ENCODE measurements at places on chromosomes 7 and 10.

DNA sequence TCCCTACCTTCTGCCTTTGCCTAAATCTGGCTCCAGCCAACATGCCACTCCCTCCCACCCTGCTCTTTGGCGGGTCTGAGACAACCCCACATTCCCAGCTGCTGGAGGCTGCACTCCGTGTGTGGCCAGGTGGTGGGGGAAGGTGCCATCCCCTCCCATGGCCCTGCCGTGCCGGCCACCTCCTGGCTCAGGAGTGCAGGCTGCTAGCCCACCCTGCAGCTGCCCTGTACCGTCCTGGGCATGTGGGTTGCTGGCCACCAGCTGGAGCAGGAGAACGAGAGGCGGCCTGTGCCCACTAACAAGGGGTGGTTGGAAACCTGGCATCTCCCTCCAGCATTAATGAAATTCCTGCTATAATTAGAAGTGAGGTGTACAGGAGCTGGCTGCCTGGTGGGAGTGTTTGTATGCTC is 97.6 kb downstream of the ZMIZ1 start:
- no peaks in the 10 kb centered on the region for H3K4me1 ChIP-seq
- no peak for DNase-seq
- no peak overlapping the region for H3K4me3 ChIP-seq
- no peak overlapping the region for H3K27ac ChIP-seq
- H3K36me3 ChIP-seq: no peaks in the 10 kb centered on the region
- H3K27me3 ChIP-seq: no peaks in the 10 kb centered on the region

DNA sequence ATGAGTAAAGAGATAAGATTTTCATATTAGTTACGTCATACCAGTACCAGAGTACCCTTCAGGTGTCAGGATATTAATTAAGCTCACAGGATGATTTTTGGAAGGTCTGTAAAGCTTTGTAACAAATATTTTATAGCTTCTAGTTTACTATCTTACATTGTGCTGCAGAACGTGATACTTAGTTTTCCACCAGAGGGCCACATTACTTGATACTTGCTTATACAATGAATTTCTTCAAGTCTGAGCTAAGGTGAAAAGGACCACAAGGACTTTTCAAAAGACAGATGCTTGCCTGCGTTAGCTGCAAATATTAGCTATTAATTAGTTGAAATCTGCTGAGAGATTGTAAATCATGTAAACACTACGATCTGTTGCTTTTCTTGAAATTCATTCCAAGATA is 12.2 kb downstream of the FOXP2 start:
- DNase-seq: no peak
- no peaks in the 10 kb centered on the region for H3K36me3 ChIP-seq
- no peak overlapping the region for H3K27ac ChIP-seq
- no peaks in the 10 kb centered on the region for H3K4me1 ChIP-seq
- no peaks in the 10 kb centered on the region for H3K27me3 ChIP-seq

- peaks cover 22% of the 10 kb centered on the region for H3K4me1 ChIP-seq
- no peak overlapping the region for H3K4me3 ChIP-seq
- H3K36me3 ChIP-seq: no peaks in the 10 kb centered on the region
- no peak for DNase-seq
Observed at GRCh38 chr7:43490016-43490415, 92.9 kb upstream of the STK17A start.

GRCh38 chr10:92024700-92025099 is 101.1 kb downstream of the BTAF1 start:
- no peak overlapping the region for H3K4me3 ChIP-seq
- peaks cover 72% of the 10 kb centered on the region for H3K36me3 ChIP-seq
- no peaks in the 10 kb centered on the region for H3K4me1 ChIP-seq
- DNase-seq: no peak
- H3K27ac ChIP-seq: no peak overlapping the region
- no peaks in the 10 kb centered on the region for H3K27me3 ChIP-seq

GRCh38 chr7:38162036-38162435 is 16.0 kb upstream of the STARD3NL start:
- H3K36me3 ChIP-seq: no peaks in the 10 kb centered on the region
- no peak overlapping the region for H3K27ac ChIP-seq
- H3K27me3 ChIP-seq: no peaks in the 10 kb centered on the region
- no peaks in the 10 kb centered on the region for H3K4me1 ChIP-seq

DNA sequence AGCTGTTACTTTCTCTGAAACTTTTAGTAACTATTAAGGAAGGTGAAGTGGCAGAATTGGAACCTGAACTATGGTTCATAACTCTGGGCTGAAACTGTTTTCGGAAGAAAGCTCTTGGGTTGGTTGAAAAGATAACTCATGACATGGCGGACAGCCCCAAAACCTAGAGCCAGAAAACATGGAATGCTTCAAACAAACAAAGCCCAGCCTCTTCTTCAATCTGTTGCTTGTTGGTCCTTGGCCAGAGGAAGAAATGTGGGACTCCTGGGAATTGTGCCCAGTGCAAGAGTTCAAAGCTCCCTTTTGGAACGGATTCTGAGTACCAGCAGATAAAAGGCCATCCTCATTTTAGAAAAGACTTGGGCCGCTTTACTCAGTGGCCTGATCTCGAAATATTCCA is 52.9 kb upstream of the CACNB2 start:
- no peaks in the 10 kb centered on the region for H3K27me3 ChIP-seq
- H3K4me1 ChIP-seq: no peaks in the 10 kb centered on the region
- H3K4me3 ChIP-seq: no peak overlapping the region
- no peak overlapping the region for H3K27ac ChIP-seq
- DNase-seq: no peak
- H3K36me3 ChIP-seq: no peaks in the 10 kb centered on the region

GRCh38 chr7:87935384-87935706 is 1.3 kb downstream of the ADAM22 start:
- H3K27ac ChIP-seq: no peak overlapping the region
- H3K4me3 ChIP-seq: peak overlapping the region; percentile 61
- H3K27me3 ChIP-seq: no peaks in the 10 kb centered on the region
- H3K36me3 ChIP-seq: no peaks in the 10 kb centered on the region

DNA sequence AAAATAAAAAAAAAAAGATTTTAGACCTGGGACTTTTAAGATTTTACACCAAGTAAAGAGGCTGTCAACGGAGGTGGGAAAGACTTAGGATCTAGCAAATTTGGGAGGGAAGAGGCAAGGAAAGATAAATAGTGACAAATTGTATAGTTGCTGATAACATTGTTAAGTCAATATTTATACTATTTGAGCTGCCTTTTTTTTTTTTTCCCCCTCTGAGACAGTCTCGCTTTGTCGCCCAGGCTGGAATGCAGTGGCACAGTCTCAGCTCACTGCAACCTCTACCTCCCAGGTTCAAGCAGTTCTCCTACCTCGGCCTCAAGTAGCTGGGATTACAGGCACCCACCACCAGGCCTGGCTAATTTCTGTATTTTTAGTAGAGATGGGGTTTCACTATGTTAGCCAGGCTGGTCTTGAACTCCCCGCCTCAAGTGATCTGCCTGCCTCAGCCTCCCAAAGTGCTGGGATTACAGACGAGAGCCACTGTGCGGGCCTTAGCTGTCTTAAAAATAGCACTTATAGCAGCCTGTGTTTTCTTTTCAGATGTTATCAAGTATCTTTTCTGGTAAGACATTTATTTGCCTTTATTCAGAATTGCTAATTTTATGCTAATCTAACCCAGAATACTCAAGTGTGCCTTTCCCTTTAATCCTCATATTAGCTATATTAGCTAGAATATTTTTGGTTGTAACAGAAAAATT is 94.5 kb downstream of the MMRN2 start:
- H3K4me3 ChIP-seq: no peak overlapping the region
- H3K36me3 ChIP-seq: no peaks in the 10 kb centered on the region
- H3K27me3 ChIP-seq: no peaks in the 10 kb centered on the region
- H3K4me1 ChIP-seq: peaks cover 51% of the 10 kb centered on the region
- H3K27ac ChIP-seq: peak overlapping the region; percentile 54
- DNase-seq: no peak

GRCh38 chr7:31014826-31015225 is 37.3 kb upstream of the ADCYAP1R1 start:
- H3K4me3 ChIP-seq: no peak overlapping the region
- no peaks in the 10 kb centered on the region for H3K36me3 ChIP-seq
- no peaks in the 10 kb centered on the region for H3K27me3 ChIP-seq
- no peak overlapping the region for H3K27ac ChIP-seq
- no peaks in the 10 kb centered on the region for H3K4me1 ChIP-seq

DNA sequence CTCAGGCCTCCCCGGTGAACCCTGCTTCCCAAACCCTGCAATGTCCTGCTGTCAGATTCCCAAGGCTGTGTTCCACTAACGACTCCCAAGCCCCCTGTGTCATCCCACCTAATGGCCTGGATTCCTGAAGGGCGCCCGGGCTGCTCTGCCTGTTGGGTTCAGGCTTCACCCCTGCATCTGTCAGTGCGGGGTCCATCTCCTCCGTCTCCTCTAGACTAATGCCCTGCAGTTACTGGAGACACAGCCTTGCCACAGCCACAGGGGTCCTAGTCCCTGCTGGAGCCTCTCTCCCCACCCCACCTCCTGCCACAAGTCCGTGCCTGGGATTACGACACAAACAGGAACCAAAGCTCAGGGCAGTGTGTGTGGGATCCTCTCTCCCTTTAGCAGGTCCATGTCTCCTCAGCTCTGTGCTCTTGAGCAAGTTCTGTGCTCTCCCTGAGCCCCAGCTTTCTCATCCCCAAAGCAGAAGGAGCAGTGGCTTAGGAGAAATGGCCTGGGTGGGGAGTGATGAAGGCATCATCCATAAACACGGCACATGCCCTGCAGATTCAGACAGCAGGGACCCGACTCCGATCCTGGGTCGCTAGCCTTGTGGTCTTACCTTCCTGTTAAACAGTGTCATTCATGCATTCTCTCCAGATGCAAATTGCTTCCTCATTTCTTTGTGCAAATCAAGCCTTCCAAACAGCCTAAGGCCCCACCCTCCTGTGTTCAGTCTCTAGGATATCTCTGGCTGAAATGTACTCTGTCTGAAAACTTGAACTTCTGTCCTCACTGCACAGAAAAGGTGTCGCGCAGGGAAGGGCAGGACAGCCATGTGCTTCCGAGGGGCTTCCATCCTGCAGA is 8.2 kb upstream of the RBP3 start:
- no peak overlapping the region for H3K4me3 ChIP-seq
- no peaks in the 10 kb centered on the region for H3K36me3 ChIP-seq
- H3K27me3 ChIP-seq: no peaks in the 10 kb centered on the region
- DNase-seq: peak; percentile 57
- H3K27ac ChIP-seq: no peak overlapping the region

DNA sequence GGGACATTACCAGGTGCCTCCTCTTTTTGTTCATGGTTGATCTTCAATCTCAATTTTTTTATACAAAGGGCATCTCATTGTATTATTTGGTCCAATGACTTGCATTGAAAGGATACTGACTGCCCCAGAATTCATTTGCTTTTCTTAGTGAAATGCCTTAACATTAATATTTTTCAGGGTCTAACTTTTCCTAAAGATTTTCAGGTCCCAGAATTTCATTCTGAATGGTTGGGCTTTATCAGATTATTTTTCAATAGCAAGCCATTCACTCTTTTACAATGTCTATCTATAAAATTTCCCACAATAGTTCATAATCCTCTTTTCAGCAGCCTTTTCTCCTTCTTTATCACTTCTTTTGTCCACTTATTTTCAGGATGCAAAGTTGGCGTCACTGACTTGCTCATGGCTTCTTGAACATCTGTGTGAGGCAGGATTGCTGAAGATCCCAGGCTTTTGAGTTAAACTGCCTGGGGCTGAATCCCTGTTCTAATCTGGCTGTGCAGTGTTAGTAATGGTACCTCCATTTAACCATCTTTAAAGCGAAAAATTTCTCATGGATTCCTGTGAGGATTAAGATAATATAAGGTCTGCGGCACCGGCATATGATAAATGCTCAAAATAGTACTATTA is 131.7 kb upstream of the HDAC9 start:
- DNase-seq: no peak
- H3K27ac ChIP-seq: no peak overlapping the region
- no peaks in the 10 kb centered on the region for H3K36me3 ChIP-seq

DNA sequence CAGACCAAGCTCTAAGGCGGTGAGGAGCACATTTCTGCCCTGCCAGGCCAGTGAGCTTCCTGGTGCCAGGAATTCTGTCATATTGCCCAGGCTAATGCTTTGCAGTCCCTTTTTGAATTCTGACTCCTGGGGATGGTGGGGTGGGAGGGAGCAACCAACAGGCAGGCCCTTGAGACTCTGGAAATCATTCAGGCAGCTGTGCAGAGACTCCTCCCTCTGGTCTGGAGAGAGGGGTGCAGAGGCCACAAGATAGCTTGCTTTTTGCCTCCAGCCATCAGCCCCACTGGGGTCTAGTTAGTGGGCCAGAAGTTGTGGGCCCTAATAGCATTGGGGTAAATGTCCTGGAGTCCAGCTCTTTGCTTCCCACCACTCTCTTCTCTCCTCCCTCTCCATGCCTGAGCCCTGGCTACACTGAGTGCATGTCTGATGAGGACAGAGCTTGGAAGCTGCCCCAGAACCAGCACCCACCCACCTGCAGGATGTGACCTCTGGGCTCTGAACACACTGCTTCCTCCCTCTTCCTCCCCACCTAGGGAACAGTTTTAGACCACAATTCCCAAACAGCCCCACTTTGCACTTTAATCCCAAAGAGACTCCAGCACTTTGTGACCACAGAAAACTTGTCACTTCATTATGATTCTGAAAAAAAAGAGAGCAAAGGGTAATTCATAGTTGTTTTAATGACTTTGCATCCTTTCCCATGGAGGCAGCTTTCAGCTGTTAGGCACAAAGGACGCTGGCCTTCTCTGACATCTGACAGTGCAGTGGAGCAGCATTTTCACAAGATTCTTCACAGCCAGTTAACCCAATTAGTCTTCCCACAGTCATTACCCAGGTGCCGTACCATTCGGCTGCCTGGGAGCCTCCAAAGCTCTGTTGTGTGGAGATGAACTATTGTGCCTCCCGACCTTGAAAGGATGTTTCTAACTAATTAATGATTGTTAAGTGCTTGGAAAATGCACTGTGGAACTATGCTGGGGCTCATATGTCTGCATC is 262.5 kb downstream of the TRIL start:
- H3K36me3 ChIP-seq: no peaks in the 10 kb centered on the region
- DNase-seq: no peak

DNA sequence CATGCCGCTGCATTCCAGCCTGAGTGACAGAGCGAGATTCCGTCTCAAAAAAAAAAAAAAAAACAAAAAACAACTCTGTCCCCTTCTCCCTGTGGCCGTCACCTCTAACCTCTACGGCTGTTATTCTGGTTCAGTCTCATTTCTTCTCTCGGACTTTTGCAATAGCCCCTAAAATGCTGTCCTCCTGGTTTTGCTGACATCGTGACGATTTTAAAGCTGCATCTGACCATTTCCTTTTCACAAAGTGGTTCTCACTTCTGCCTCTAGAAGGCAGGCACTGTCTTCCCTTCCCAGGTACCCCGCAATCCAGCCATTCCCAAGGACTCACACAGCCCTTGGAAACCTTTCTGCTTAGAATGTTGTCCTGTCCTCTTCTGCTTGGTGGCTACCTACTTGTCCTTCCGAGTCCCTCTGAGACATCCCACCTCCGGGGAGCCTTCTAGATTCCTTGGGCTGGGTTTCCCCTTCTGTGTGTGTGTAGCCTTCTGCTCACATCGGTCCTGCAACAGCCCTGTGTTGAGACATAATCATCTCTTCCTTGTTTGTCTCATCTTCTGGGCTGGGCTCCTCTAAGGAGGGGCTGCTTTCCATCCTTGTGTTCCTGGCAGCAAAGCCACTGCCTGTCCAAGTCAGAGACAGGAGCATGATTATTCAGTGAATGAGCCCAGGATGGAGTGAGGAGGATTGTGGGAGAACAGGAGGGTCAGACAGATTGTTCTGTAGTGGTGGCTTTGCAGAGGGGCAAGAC is 83.1 kb downstream of the GRK5 start:
- peaks cover 62% of the 10 kb centered on the region for H3K4me1 ChIP-seq
- no peak overlapping the region for H3K4me3 ChIP-seq
- H3K27me3 ChIP-seq: no peaks in the 10 kb centered on the region
- H3K36me3 ChIP-seq: no peaks in the 10 kb centered on the region

All from tibial artery (tissue), 4 donors.